GM23248 (cell line): ENCODE measurements at places on chromosomes 5 and 9. TPM values are rescaled to one million over a fixed set of nuclear protein-coding genes. Genes with fewer than 3 reads are reported as not detected.

DNA sequence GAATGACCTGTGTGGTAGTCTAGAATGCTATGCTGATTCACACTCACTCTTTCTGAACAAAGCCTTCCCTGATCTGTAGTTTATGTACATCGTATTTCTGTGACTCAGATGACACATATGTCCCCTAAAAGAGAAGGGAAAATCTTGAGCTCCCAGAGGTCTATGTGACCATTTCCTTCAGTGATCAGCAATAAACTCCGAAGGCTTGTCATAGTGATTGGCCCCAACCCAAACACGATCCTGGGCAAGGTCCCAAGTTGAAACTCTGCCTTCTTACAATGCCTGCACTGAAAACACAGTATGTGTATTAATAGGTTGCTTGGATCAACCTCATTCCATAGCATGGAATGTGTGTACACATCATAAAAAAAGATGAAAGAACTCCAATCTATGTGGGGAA lies 685.8 kb downstream of the MAT2B start:
- no peak for DNase-seq

- DNase-seq, result no peak
Measured at GRCh38 chr9:78902051-78902450, 605.1 kb downstream of the PSAT1 start.

The WNT8A gene
- total RNA-seq, result not detected in 2 replicates

GRCh38 chr5:1035421-1036405 lies 27.1 kb downstream of the NKD2 start:
- no peak for DNase-seq

GRCh38 chr5:40481241-40481640 lies 198.5 kb upstream of the PTGER4 start:
- DNase-seq, result no peak

- no peak for DNase-seq
Measured at GRCh38 chr5:56359809-56360685, 126.9 kb upstream of the ANKRD55 start.

GRCh38 chr5:115671939-115672338 lies 46.1 kb upstream of the TMED7 start:
- no peak for DNase-seq
